ENCODE measurements at places on chromosomes 2 and 18. TPM values are rescaled to one million over a fixed set of nuclear protein-coding genes. Genes with fewer than 3 reads are reported as not detected.

CCT4 gene
- total RNA-seq, result 161 TPM

RNF125 gene
- total RNA-seq, result 0.63 TPM

LRRFIP1 gene
- total RNA-seq, result 47.2 TPM

CERKL gene
- not detected for total RNA-seq

INPP4A gene
- total RNA-seq, result 40.7 TPM

IL36G gene
- not detected for total RNA-seq

EGR4 gene
- 0.36 TPM for total RNA-seq

RALBP1 gene
- 43.2 TPM for total RNA-seq

SANBR gene
- 13.2 TPM for total RNA-seq

NEU2 gene
- total RNA-seq, result not detected

IL1RL2 gene
- not detected for total RNA-seq

DSG1 gene
- total RNA-seq, result 0.09 TPM

SLC4A3 gene
- 25.7 TPM for total RNA-seq

SERPINB3 gene
- not detected for total RNA-seq

CHRNG gene
- total RNA-seq, result not detected

ZBTB7C gene
- total RNA-seq, result 9.1 TPM

CNRIP1 gene
- 5.2 TPM for total RNA-seq
